ENCODE measurements at places on chromosomes 5 and 9. TPM values are rescaled to one million over a fixed set of nuclear protein-coding genes. Genes with fewer than 3 reads are reported as not detected.

DNA sequence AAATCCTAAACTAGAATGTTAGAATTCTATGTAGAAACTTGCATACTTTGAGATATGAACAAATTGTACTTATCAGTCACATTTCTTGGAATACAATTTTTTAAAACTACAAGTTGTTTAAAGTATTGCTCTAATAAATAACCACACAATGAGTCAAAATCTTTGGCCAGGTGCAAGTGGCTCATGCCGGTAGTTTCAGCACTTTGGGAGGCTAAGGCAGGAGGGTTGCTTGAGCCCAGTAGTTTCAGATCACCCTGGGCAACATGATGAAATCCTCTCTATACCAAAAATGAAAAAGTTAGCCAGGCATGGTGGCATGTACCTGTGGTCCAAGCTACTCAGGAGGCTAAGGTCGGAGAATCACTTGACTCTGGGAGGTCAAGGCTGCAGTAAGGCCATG lies 257.8 kb downstream of the COX7C start:
- no peak for DNase-seq

DNA sequence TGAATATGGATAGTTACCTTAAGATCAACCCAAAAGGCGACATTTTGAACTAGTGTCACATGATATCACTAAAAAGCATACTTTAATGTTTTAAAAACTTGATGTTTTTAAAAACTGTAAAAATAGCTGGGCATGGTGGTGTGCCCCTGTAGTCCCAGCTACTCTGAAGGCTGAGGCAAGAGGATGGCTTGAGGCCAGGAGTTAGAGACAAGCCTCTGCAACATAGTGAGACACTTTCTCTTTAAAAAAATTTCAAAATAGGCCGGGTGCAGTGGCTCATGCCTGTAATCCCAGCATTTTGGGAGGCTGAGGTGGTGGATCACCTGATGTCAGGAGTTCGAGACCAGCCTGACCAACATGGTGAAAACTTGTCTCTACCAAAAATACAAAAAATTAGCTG lies 129.5 kb downstream of the NPR3 start:
- no peak for DNase-seq

The INSL4 gene
- polyA plus RNA-seq = not detected

DNA sequence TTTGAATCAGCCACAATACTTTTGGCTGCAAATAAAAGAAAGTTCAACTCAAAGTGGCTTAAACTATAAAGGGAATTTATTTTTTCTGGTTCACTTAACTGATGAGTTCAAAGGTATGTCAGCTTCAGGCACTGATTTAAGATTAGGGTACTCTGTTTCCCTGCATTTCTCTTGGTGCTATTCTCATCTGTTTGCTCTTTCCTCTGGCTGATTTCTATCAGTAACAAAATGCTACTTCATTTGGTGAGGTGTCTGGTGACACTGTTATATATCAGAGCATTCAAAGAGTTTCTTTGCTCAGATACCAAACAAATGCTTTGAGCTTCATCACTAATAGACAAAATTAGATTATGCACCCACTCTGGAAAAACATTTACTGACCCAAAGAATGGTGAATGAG lies 65.9 kb upstream of the HTR4 start:
- no peak for DNase-seq

- no peak for DNase-seq
Measured at GRCh38 chr9:95242613-95243012, 74.9 kb downstream of the FANCC start.

The NSMF gene
- 36.2 TPM for polyA plus RNA-seq

GRCh38 chr5:154446195-154447088 lies 645 bp downstream of the SAP30L start:
- DNase-seq = no peak

The WDR38 gene
- not detected for polyA plus RNA-seq

DNA sequence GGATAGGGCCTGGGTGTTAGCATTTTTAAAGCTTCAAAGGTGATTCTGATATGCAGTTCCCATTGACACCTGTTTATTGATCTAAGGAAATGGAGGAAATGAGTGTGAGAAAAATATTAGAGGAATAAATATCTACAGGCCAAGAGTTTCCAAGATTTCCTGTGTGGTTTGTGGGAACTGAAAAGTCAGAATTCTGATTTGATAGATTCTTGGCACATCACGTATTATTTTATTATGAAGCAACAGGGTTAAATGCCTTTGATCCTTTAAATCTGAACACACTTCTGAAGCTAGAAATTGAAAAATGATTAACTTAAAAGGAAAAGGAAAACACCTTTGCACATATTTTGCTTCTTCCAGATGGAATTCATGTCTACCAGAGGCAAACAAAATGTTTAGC lies 113.7 kb downstream of the CD180 start:
- no peak for DNase-seq

The ZFP2 gene
- polyA plus RNA-seq = 1.8 TPM

DNA sequence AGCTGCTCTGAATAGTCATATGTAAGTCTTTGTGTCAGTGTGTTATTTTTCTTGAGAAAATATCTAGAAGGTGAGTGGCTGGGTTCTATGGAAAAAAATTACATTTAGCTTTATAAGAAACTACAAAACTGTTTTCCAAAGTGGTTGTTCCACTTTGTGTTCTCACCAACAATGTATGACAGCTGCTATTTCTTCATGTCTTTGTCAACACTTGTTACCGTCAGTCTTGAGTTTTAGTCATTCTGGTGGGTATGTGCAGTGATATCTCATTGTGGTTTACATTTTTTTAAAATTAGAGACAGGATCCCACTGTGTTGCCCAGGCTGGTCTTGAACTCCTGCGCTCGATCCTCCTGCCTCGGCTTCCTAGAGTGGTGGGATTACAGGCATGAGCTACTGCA lies 246.4 kb downstream of the PJA2 start:
- DNase-seq = no peak

- no peak for DNase-seq
Measured at GRCh38 chr9:68416936-68417564, 60.6 kb downstream of the PGM5 start.

- DNase-seq = no peak
Measured at GRCh38 chr9:19788152-19788551, 685 bp downstream of the SLC24A2 start.
